ENCODE measurements at places on chromosomes 3 and 15.
A peak's percentile ranks its signal among the peaks of the same experiment; 100 is the strongest.

GRCh38 chr3:51391566-51392354, 675 bp downstream of the RBM15B start:
- peak; percentile 30 for DNase-seq

DNA sequence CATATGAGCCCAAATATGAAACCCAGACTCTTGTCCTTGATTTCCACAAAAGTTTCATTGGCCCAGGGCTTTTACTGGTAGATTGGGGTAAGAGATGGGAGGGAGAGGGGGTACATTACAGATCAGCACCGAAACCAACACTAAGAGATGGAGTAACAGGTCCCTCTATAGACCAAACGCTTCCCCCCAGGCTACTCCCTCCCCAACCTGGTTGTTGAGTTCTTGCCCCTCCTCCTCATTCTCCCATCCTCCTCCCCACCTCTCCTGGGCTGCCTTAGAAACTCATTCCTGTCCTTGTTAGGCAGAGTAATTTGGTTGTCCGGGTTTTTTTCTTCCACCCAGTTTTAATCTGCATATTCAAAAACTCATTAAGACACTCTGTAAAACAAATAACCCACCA, 74.1 kb downstream of the MESD start:
- no peak for DNase-seq

GRCh38 chr3:47261301-47261700, 21.3 kb downstream of the KIF9 start:
- no peak for DNase-seq

- no peak for DNase-seq
Observed at GRCh38 chr3:29899021-29899420, 618.1 kb downstream of the RBMS3 start.

- peak; percentile 40 for DNase-seq
Observed at GRCh38 chr3:185983495-185984141, 45.8 kb upstream of the TRA2B start.

DNA sequence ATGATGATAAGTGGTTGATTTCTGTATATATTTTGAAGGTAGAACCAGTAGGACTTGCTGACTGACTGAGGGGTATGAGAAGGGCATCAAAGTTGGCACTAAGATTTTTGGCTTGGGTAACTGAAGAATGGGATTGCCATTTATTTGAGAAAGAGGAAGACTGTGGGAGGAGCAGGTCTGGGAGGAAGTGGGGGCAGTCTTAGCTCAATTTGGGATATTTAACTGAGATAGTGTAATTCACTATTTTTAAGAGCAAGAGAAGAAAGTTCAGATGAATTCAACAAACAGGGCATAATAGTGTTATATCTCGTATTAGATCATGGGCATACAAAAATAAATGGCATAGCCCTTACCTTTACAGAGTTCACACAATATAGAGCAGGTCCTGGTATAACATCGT, 1.7 kb downstream of the BUB1B start:
- no peak for DNase-seq

DNA sequence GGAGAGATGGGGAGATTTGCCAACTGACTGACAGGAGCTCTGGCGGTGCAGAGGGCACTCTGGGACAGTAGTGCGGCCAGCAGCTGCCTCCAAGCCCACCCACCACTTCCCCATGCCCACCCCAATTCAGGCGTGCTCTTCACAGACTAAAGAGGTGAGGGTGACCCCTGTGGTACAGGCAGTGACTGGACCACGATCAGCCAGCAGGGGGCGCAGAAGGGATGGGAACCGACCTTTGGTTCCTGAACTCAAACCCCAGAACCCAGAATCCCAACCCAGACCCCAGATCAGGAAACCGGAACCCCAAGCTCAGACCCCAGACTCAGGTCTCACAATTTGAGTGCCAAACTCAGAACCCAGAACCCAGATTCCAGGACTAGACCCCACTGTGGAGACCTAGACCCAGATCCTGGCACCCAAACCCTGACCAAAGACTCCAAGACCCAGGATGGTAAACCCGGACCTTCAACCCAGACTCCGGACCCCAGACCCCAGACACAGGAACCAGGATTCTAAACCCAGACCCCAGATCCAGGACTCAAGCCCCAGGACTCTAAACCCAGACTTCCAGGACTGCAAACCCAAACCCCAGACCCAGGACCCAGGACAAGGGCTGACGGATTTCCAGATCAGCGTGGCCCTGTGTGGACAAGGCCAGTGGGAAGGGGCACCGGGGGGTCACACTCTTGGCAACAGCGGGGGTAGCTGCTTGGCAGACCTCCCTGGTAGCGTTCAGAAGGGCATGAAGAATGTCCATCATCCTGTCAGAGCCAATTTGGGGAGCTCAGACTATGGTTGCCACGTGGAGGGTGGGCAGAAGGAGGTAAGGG, 3.7 kb upstream of the MYL3 start:
- DNase-seq: peak; percentile 91
